ENCODE measurements at places on chromosomes 16 and 17.

DNA sequence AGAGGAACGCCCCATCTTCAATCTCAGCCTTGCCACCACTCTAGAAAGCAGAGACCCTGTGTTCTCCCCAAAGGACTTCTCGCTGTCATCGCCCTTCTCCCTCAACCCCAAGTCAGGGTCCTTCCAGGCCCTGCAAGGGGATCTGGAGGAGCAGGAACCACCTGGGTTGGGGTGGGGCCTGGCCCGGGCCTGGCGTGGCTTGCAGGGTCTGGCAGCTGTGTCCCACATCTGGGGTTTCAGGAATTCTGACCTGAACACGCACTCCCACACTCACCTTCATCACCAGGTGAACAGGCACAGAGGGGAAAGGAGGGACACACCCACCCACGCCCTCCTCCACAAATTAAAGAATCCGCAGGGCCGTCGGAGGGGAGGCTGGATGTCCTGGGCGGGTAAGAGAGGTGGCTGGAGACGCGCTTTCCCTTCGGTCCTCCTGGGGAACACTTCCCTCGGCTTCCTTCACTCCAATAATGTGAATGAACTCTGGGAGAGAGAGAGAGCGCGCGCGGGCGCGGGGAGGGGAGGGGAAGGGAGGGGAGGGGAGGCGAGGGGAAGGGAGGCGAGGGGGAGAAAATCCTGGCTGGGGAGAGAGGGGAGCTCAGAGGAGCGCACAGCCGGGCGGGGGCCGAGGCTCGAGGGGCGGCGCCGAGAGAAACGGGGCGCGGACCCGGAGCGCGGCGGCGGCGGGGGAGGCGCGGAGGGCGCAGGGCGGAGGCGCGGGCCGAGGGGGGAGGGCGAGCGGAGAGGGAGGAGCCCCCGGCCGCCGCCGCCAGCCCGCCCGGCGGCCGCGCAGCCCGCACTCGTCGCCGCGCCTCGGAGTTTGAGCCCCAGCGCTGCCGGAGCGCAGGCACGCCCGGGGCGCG is at the start of gene CACNG4:
TSS of gene CACNG4 (plus strand) at position 799 of the 863 bp plus-strand sequence. CDS start 205 bp downstream, outside the sequence.
- no peak for DNase-seq

DNA sequence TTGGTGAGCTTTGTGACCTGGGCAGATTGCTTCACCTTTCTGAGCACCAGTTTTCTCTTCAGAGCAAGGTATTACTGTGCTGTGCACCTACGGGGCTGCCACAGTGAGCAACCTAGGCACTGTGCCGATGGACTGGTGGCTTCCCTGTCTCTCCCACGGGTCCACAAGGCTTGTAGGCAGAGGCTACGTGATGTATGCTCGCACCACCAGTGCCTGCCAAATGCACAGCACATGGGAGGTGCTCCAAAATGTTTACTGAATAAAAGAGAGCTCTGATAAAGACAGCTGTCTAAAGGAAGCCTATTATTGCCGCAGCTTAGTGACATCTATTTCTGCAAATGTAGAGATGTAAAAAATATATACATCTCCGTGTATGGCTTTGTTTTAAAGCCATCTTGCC is 139.2 kb downstream of the CDK5R1 start:
- DNase-seq = no peak

DNA sequence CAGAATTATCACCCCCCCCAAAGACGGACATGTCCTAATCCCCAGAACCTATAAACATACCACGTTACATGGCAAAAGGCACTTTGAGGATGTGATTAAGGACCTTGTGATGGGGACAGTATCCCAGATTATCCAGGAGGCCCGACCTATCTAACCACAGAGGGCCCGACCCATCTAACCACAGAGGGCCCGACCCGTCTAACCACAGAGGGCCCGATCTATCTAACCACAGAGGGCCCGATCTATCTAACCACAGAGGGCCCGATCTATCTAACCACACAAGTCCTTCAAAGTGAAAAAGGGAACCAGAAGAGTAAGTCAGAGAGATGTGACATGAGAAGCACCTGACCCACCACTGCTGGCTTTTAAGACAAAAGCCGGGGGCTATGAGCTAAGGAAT is 56.8 kb downstream of the ANKFY1 start:
- DNase-seq = peak; percentile 41

DNA sequence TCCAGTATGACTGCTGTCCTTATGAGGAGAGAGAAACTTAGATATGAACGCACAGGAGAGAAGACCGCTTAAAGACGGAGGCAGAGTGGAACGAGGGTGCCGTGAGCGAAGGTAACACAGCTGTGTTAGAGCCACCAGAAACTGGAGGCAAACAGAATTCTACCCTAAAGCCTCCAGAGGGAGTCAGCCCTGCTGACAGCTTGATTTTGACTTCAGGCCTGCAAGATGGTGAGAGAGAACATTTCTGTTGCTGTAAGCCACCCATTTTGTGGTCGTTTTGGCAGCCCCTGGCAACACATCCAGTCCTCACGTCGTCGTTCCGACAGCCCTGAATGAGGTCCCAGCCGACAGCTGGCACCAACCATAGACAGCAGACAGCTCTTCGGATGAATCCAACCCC is 2.8 kb upstream of the SPATA2L start:
- no peak for DNase-seq

DNA sequence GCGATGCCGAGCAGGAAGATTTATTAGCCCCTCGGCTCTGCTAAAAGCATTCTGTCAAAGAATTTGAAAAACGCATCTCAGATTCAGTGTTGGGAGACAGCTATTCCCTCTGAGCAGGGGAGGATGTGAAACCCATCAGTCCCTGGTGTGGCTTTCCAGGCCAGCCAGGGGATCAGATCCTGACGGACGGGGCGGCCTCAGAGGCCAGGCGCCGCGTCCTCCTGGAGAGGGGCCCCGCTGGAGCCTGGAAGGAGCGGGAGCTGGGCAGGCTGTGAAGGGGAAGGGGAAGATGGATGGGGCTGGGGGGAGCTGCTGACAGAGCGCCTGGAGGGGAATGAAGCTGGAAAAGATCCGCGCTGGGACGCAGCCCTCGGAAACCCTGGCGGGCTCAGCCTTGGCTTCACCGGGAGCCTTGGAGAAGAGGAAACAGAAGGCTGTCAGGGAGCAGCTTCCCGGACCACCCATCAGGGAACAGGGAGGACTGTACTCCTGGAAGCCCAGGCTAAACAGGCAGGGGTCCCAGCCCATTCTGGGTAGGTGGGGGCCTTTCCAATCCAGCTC is 358.0 kb downstream of the C16orf95 start:
- DNase-seq = no peak

DNA sequence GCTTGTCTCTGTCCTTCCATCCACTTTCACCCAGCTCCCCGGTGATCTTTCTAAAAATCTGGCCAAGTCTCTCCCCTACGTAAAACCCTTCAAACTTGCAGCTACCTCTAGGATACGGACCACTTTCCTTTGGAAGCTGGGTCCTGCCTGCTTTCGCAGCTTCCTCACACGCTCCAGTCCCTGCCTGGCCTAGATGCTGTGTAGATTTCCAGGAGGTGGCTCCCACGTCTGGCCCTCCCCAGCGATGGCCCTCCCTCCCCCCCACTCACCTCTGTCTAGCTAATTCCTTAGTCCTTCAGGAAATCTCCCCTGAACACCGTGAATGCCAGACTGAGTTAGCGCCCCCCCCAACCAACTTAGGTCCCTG is 579 bp upstream of the LRRC59 start:
- DNase-seq = no peak

DNA sequence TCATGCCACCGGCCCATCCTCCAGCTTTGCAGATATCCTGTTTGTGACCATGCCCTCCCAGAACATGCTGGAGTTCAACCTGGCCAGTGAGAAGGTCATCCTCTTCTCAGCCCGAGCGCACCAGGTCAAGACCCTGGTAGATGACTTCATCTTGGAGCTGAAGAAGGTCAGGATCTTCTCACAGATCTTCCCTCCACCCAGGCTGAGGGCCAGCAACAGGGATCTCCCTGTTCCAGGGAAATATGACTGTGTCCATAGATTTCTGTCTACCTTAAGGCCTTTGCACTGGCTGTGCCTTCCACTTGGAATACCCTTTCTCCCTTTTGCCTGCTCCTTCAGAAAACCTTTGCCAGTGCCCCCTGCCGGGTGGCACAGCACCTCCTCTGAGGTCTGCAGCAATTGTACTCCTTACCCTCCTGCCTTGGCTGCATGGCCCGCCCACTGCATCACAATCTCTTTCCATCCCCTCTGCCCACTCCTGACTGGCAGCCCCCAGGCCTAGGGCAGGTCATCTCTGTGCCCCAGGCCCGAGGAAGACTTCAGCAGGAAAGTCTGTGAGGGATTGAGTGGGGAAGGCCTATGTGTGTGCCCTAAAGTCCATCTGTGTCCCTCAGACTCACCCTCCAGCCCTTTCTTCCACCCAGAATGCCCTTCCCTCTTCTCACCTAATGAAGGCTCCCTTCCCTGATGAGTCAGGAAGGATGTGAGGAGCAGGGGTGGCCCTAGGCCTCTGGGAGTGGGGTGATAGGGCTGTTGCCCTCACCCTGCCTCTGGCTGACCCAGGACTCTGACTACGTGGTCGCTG is 27.3 kb upstream of the ALKBH5 start:
- peak; percentile 52 for DNase-seq
